ENCODE measurements at places on chromosomes 11 and 22. TPM values are rescaled to one million over a fixed set of nuclear protein-coding genes. Genes with fewer than 3 reads are reported as not detected.

Gene GANAB
- total RNA-seq: 266 TPM

- H3K4me3 ChIP-seq: peak within 1 kb of the TSS; percentile 4
- H3K27ac ChIP-seq: peak within 1 kb of the TSS; percentile 50
- peaks cover under 1% of the 10 kb centered on the region for H3K36me3 ChIP-seq
- H3K27me3 ChIP-seq: no peaks in the 10 kb centered on the region
Observed at GRCh38 chr11:104897891-104898684, at the start of gene CASP12. TSS of gene CASP12 (minus strand) at chr11:104898460.

DNA sequence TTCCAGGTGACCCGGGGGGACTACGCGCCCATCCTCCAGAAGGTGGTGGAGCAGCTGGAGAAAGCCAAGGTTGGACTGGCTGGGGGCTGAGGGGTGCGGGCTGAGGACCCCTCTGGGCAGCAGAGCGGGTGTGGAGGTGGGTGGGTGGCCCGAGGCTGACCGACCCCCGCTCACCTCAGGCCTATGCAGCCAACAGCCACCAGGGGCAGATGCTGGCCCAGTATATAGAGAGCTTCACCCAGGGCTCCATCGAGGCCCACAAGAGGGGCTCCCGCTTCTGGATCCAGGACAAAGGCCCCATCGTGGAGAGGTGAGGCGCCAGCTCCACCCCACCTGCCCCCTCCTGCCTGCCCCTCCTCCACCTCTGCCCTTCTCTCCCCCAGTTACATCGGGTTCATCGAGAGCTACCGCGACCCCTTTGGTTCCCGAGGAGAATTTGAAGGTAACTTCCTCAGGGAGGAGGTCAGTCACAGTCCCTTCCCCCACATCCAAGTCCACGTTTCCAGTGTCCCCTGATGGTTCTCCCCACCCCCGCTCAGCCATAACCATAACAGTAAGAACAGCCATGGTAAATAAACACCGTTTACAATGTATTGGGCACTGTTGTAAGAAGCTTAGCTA, 11.2 kb downstream of the DPP3 start:
- H3K27ac ChIP-seq: no peak overlapping the region
- H3K4me3 ChIP-seq: no peak overlapping the region
- no peaks in the 10 kb centered on the region for H3K27me3 ChIP-seq
- peaks cover 57% of the 10 kb centered on the region for H3K36me3 ChIP-seq
- H3K4me1 ChIP-seq: no peaks in the 10 kb centered on the region

DNA sequence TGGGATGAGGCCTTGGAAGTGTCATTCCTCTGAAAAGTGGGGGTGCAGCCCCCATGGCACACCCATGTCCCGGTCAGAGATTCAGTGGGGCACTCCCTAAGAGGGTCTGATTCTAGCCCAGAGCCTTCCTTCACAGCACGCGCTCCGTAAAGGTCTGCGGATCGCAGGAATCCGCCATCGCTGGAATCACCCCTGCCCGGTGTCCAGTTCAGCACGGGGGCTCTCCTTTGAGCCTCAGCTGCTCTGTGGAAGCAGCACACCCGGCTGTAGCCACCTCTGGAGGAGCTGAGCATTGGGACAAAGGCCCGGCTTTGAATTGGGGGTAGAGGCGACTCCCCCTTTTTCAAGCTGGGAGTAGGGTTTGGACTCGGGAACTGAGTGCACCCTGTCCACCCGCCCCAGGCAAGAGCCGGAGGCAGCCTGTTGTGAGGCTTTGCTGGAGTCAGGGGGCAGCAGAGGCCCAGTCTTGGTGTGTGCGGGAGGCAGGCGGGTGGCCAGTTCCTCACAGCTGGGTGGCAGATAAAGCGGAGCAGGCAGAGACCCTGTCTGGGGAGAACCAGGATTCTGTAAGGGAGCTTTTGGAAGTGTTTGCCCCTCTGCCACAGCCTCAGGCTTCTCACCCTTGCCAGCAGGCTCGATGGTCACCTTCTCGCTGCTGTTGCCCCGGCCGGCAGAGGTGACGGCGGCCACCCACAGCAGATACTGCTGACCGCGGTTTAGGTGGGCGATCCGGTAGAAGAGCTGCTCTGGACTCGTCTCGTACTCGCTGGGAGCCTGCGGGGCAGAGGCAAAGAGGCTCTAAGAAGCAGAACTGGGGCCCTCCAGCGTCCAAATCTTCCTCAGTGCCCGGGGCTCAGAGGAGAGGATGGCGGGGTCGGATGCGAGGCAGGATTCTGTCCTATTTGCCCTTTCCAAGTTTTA, 115.9 kb downstream of the CEP164 start:
- DNase-seq: peak; percentile 82
- H3K27ac ChIP-seq: no peak overlapping the region
- no peak overlapping the region for H3K4me3 ChIP-seq
- H3K4me1 ChIP-seq: no peaks in the 10 kb centered on the region
- H3K27me3 ChIP-seq: no peaks in the 10 kb centered on the region
- peaks cover 5% of the 10 kb centered on the region for H3K36me3 ChIP-seq

DNA sequence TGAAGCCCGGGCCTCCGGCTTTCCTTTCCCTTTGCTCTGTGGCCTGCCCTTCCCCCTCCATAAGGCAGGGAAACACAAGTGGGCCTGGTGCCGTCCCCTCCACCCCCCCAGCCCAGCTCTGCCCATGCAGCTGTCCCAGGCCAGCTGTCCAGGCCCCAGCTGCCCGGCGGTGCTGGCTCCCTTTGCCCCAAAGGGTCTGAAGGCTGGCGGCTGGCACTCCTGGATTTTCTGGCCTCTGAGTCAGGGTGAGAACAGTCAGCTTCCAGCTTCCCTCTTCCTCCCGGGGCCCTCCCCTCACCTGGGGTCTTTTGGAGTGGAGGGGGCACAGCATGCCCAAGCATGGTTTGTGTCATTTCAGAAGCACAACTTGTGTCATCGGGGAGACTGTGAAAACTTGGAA, 27.8 kb downstream of the CD82 start:
- H3K27ac ChIP-seq: peak overlapping the region; percentile 79
- H3K27me3 ChIP-seq: no peaks in the 10 kb centered on the region
- H3K36me3 ChIP-seq: peaks cover 3% of the 10 kb centered on the region
- DNase-seq: no peak
- no peak overlapping the region for H3K4me3 ChIP-seq

GRCh38 chr11:12198251-12199222, 88.1 kb downstream of the MICAL2 start:
- H3K27me3 ChIP-seq: no peaks in the 10 kb centered on the region
- peak overlapping the region; percentile 1 for H3K27ac ChIP-seq
- DNase-seq: no peak
- peaks cover 24% of the 10 kb centered on the region for H3K4me1 ChIP-seq

DNA sequence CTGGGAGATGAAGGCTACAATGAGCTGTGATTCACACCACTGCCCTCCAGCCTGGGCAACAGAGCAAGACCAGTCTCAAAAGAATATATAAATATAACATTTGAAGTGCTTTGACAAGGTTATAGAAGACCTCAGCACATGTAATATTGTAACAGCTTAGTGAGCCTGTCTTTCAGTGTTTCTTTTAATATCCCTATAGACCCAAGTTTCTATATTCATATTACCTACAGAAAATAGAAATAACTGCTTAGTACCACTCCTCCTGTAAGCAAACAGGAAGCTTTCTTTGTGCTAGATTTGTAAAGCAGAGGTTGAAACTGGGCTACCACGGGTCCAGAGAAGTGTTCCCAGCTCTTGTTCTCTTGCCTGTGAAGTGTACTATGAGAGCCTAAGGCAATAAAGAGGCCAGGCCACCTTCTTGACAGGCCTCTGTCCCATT, 68.2 kb downstream of the PPP2R1B start:
- H3K36me3 ChIP-seq: peaks cover 6% of the 10 kb centered on the region
- no peak for DNase-seq
- no peak overlapping the region for H3K4me3 ChIP-seq
- H3K27me3 ChIP-seq: no peaks in the 10 kb centered on the region

DNA sequence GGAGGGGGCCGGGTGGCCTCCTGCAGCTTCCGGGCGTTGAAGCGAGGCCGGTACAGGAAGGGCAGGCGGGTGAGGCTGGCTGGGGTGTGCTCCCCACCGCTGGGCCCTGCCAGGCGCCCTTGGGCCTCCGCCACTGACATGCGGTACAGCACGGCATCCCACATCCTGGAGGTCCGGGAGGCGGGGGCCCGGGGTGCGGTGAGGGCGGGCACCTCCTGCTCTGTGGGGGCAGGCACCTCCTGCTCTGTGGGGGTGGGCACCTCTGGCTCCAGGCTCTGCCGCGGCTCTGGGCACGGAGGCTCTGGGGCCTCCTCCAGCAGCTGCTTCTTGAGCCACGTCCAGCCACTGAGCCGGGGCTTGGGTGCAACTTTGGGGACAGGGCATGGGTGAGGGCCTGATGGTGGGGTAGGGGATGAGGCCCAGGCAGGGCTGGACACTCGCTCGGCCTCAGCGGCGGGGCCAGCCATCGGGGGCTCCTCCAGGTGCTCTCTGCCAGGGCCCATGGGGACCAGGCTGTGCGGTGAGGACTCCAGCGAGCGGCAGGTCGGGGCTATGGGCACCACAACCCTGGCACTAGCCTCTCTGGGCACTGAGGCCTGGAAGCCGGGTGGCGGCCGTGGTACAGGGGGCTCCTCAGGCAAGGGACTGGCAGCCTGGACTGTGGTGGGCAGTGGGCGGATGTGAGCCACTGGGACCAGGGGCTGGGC, 2.3 kb downstream of the PRR33 start:
- H3K36me3 ChIP-seq: no peaks in the 10 kb centered on the region
- DNase-seq: no peak
- no peaks in the 10 kb centered on the region for H3K27me3 ChIP-seq
- H3K4me1 ChIP-seq: no peaks in the 10 kb centered on the region
- H3K4me3 ChIP-seq: no peak overlapping the region

DNA sequence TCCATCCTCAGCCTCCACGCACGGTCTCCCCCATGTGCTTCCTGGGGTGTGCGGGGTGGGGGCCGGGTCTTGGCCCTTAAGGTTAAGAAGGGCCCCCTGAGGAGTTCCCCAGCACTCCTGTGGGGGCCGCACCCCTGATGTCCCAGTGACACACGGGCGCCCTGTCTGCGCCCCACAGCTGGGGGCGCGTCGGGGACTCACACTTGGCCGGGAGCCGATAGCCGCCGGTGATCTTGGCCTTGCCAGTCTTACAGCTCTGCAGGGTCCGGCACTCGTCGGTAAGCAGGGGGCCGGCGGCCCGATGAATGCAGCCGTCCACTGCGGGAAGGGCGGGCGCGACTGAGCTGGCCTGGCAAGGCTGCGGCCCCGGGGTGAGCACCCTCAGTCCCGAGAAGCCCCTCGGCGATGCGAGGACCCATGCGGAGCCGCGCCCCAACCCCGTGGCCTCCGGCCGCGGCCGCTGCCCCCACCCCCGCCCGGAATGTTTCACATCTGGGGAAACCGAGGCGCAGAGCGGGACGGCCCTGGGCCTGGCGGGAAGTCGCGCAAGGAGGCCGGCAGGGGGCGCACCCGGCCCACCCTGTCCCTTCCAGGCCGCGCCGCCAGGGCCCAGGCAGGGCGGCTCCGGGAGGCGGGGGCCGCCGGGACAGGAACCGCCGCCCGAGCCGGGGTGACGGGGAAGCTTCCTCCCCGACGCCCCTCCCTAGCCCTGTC, 13.9 kb downstream of the OTUB1 start:
- DNase-seq: peak; percentile 79
- H3K36me3 ChIP-seq: peaks cover 16% of the 10 kb centered on the region
- H3K27me3 ChIP-seq: no peaks in the 10 kb centered on the region
- H3K27ac ChIP-seq: no peak overlapping the region

GRCh38 chr11:110919241-110919922, 207.1 kb upstream of the ARHGAP20 start:
- H3K27ac ChIP-seq: no peak overlapping the region
- no peaks in the 10 kb centered on the region for H3K4me1 ChIP-seq
- DNase-seq: peak; percentile 40

DNA sequence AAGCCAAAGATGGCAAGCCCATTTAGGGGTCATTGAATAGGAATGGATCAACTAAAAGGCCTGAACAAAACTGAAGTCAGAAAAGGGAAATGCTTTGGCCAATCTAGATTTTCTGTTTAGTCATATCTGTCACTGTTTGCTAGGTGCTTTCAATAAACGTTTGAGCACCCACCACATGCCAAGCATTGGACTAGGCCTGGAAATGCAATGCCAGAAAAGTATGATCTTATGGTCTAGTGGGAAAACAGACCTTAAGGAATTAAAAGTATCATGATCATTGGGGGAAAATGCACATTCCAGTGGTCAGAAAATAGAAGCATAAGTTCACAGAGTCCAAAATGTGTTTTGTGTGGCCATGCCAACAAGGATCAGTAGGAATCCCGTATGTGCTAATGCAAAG, 76.8 kb upstream of the BIRC3 start:
- no peaks in the 10 kb centered on the region for H3K27me3 ChIP-seq
- H3K4me1 ChIP-seq: no peaks in the 10 kb centered on the region
- no peak overlapping the region for H3K27ac ChIP-seq
- no peaks in the 10 kb centered on the region for H3K36me3 ChIP-seq
- no peak for DNase-seq

Measured in lung (tissue), 17 donors.